ENCODE measurements at places on chromosomes 5 and 9.

DNA sequence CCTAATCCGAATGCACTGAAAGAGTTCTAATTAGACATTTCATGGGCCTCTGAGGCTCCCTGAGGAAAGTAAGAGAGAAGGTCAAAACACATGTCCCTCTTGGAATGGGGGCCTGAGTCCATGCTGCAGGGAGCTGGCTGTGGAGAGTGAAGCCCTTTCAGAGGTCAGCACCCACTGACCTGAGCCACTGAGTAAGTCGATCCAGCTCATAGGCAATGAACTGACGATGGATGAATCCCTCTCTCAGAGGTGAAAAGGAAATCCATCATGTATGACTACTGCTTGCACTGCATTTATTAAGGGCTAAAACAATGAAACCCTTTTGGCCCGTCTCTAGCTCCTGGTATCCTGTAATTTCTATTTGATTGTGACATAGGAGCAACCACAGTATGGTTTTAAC is 288.9 kb upstream of the VLDLR start:
- no peak for DNase-seq

GRCh38 chr5:78787783-78788182 is 139.2 kb upstream of the LHFPL2 start:
- DNase-seq: no peak

GRCh38 chr5:95029569-95030366 is 255.1 kb downstream of the MCTP1 start:
- DNase-seq: no peak

GRCh38 chr5:141848744-141849414 is 29.3 kb downstream of the PCDH1 start:
- no peak for DNase-seq

DNA sequence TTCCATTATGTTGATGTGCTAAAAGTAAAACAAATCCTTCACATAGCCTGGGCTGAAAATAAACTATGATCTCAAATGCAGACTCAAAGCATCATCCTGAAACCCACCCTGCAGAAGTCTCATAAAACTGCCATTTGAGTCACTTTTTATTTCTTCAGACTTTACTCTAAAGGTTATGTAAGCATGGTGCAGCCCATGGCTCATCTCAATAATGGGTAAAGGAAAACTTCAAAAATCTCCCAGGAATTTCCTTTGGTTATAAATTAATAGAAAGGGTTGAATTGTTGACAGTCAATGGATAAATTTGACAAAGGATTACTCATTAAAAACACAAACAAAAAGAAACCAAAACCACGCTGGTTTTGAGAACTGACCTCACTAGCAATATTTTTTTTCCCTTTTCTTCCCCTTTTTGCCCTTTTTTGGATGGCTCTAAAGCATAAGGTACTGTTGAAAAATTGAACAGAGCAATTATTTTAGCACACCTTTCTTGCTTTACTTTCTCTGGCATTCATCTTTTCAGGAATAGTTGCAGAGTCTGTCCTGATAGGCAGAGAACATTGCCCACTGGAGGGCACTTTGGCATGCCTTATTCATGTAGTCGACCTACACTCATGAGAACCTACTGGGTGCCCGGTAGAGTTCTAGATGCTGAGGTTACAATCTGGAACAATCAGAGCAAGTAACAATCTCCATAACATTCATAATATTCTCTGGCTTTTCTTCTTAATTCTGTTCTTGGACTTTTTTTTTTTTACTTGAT is 191.4 kb downstream of the TMEM167A start:
- no peak for DNase-seq

DNA sequence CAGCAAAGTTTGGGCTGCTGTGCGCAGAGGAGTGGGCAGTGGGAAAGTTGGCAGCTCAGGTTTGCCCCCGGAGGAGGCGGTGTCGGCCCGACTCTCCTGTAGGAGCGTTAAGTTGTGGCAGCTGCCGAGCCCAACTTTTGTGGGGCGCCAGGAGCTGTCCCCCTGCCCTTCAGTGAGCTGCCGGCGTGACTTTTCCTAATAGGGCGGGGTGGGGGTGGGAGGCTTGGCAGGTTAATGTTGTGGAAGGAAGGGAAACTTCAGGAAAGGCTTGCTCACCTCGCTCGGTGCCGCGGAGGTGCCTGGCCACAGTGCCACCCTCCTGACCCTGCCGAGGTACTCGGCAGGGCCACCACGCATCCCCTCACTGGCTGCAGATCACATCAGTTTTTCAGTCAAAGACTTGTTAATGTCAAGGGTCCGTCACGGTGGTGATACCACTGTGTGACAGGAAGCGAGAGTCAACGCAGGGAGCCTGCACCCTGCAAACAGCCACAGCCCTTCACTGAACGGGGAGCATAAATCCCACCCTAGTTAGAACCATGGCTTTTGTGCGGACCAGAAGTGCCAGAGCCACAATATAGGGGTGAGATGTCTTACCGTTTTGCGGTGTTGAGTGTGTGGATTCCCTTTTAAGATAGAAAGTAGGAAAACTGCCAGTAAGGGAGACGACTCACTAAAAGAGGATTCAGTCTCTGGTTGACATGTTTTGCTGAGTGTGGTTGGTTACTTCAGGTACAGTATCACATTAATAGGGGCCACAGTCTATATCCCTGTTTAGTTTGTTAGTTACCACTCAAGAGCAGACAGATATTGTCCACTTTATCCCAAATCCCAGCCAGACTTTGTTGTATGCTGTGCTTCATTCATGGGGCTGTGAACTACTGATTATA is 796 bp downstream of the LNPEP start:
- DNase-seq: peak; percentile 22

DNA sequence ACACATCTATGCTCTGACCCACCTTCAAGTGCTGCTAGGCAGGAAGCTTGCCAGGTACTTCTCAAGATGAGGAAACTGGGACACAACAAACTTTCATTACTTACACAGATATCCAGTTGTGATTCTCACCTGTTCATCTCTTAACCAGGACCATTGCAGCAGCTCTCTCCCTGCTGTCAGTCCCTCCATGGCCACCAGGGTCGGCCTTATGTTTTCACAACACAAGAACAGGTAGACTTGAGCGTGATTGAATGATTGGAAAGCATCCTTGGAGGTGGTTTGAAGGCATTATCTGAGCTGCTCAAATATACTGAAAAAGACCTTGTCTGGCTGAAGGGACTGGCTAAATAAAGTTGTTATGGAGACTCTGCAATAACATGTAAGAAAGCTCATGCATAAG is 94.4 kb downstream of the MTREX start:
- no peak for DNase-seq

GRCh38 chr5:91166059-91166807 is 216.9 kb downstream of the ARRDC3 start:
- no peak for DNase-seq

All from stimulated activated CD8-positive, alpha-beta memory T cell treated with anti-CD3 and anti-CD28 coated beads, Interleukin-2, amount 100 ng/mL, for 1 hour (primary cell).